Activated CD8-positive, alpha-beta memory T cell treated with anti-CD3 and anti-CD28 coated beads for 1 hour (primary cell): ENCODE measurements at places on chromosomes 3 and 15.

GRCh38 chr3:64053581-64053980, 30.3 kb upstream of the PSMD6 start:
- DNase-seq = no peak

DNA sequence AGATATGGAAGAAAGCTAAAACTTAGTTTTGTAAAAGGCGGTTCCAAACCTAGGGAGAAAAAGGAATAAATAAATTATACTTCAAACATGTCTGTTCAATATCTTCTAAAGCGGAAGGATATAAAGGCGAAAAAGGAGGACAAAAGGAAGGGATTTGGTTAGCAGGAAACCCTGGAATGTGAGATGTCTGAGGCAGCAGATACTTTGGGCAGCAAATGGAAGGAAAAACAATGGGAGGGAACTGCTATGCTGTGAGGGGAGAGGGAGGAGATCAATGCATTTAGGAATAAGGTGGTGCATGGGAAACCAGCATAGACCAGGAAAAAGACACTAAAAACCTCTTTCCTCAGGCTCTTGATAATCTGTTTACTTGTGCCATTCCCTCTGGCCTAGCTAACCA, 120.8 kb downstream of the DNAH12 start:
- no peak for DNase-seq

- DNase-seq = no peak
These were observed 50.9 kb upstream of the MRPL3 start for GRCh38 chr3:131553495-131554247.

DNA sequence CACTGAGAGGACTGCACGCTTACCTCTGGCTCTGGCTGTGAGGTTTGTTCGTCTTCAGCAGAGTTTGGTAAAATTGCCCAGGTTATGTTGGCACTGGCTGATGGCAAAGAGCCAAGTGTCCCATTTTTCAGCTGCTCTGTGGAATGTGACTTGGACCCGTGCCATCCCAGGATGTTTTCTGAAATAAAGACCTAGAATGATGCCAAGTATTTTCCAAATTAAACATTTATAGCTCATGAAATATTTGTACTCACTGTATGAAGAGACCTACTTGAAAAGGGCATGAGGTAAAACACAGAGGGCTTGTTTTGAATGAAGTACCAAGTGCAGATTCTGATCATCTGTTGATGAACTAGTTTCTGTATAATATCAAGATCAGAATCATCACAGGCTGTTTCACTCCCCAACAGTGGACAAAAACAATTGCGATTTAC, 200.5 kb downstream of the STT3B start:
- DNase-seq = no peak

DNA sequence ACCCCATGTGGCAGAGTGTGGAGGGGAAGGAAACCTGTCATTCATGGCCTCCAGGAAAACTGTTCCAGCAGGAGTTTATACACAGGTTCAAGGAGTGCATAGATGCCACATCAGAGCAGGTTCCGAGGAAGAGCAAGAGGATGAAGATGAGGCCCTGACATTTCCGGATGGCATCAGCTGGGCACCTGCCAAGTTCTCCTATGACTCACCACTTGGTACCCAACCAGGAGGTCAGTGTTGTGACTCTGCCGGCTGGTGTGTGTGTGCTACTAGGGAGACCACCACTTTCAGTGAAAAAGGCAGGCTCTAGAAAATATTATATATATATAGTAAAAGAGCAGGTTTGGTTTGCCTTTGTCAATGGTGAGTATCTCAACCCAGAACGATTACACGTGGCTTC, 69.3 kb downstream of the NTRK3 start:
- no peak for DNase-seq

- no peak for DNase-seq
These were observed 309.7 kb downstream of the SLC9A9 start for GRCh38 chr3:143538577-143538981.

- no peak for DNase-seq
These were observed at the start of gene MYZAP for GRCh38 chr15:57591822-57592367. MYZAP (plus strand) TSS chr15:57591904; CDS start chr15:57592035, 131 bp downstream.

GRCh38 chr3:54349231-54349652, 226.9 kb downstream of the CACNA2D3 start:
- no peak for DNase-seq

GRCh38 chr15:33561407-33561806, 250.6 kb downstream of the RYR3 start:
- DNase-seq = no peak

- no peak for DNase-seq
These were observed 19.4 kb downstream of the VILL start for GRCh38 chr3:38009807-38010591.

DNA sequence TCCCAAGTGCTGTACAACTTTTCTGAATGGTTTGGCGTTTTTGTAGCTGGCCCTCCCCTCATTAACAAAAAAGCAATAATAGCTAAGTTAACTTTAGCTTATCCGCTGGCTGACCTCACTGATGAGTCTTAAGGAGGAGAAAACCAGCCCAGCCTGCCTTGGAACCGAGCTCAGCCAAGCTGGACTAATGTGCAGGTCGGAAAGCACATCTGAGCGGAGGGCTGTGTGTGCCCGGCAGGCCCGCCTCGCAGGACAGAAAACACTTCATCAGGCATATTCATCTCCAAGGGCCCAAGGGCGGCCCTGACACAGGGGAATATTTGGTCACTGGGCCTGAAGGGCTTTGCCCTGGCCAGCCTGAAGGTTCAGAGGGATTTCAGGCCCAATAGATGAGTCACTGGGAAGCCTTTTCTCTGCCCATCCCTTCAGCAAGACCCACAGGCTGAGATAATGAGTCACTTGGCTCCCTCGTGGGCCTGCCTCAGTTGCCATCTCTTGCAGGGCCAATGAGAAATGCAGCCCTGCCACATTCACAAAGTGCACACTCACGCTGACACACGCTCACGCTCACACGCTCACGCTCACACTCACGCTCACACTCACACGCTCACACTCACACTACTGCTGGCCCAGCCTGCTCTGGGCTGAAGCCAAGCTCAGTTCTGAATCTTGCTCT, 75.1 kb downstream of the SLC12A8 start:
- DNase-seq = no peak

DNA sequence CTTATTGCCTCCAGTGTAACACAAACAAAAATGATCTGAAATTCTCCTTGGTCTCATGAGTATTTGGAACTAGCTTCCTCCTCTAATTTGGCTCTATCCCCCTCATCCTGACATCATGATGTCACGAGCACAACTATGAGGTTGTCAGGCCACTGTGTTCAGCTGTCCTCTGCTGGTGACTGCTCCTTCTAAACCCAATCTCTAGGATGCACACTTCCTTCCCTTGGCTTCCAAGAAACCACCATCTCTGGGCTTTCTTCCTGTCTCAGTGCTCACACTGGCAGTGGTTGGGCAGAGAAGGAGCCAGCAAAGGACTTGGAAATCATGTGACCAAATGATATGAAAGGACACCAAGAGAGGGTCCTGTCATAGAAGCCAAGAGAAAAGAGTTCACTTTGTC, 30.7 kb upstream of the EIF1B start:
- DNase-seq = no peak

GRCh38 chr3:29693863-29694262, 413.0 kb downstream of the RBMS3 start:
- no peak for DNase-seq

DNA sequence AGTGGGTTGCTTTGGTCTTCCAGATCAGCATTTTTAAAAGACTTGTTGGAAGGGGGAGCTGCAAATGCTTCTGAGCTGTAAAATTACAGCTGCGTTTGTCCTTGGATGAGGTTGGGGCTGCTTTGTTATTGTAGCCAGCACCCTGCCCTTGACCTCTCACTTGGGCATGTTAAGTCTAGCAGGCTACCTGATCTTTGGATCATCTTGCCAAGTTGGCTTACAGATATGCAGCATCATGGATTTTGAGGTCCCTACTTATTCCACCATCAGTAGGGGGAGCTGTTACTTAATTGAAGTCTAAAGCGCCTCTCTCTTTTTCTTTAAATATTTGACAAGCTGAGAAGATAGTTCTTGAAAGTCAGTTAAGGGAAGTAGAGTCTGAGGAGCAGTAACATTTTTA, 793.0 kb downstream of the MCTP2 start:
- DNase-seq = no peak

- DNase-seq = no peak
These were observed 206.0 kb upstream of the SEMA6D start for GRCh38 chr15:47511261-47511660.

GRCh38 chr3:45948881-45949280, 5.6 kb downstream of the CXCR6 start:
- DNase-seq = no peak

GRCh38 chr15:37574985-37575384, 359.5 kb upstream of the TMCO5A start:
- no peak for DNase-seq

- no peak for DNase-seq
These were observed 77.1 kb upstream of the UBE2E1 start for GRCh38 chr3:23728601-23729117.

DNA sequence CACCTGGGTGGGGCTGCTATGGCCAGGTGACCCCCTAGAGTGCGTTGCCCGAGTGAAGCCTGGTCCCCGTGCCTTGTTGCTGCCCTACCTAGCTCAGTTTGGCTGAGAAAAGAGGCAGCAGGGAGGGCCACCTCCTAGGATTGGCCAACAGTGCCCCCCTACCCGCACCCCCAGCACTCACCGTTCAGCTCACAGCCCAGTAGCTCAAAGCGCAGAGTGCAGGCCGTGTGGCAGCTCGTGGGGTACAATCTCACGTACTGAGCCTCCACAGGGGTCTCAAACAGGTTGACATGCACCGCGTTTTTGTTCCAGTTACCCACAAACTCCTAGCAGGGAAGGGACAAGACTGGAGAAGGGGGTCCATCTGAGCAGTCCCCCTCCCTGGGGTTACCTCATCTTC, 7.6 kb downstream of the MFGE8 start:
- no peak for DNase-seq

DNA sequence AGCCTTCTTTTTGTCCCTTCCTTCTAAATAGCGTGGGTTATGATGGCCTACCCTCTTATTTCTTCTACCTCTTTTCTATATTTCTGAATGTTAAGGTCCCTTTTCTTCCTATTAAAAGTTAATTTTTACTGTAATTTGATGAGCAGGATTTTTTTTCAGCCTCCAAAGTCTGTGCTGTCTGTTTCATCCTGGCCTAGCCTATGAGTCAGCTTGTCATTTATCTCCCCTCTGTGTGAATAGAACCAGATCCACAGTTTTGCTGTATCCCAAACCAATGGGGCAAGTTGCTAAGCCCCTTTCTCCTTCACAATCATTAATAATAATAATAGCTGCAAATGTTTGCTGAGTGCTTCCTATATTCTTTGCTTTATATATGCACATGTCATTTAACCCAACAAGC, 18.1 kb upstream of the C3orf38 start:
- no peak for DNase-seq

- DNase-seq = no peak
These were observed 73.6 kb downstream of the GMPS start for GRCh38 chr3:155944081-155944480.

- no peak for DNase-seq
These were observed 665 bp downstream of the GATM start for GRCh38 chr15:45377609-45378148.

DNA sequence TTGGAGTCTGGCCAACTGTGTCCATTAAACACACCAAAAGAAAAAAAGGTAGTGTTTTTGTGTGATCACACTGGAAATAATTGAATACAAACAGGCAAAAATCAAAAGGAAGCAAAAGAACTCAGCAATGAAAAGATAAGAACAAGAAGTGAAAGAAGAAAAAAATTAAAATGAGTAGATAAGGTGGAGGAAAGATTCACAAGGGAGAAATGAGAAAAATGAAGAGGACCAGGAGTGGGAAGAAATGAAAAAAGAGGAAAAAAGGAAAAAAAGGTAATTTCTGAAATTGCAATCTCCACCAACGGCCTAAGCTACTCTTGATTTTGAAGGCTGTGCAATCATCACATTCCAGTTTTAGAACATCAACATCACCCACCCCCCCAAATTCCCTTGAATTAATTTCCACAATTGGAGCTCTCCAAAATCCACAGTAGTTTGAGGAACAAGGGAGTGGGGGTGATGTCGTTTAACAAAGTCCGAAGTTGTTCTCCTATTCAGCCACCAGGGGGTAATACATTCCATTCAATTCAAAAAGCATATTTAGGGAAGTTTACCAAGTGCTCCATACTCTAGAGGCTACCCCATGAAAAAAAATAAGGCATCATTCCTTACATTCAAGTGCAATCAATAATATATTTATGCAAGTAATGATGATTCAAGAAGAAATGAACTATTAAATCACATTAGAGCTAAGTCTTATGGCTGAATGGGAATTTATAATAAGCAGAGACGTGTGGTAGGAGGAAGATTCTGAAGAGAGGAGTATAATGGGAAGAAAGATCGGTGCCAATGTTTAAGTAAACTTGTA, 37.4 kb downstream of the ZNF860 start:
- no peak for DNase-seq

GRCh38 chr15:67380921-67381320, 126.3 kb downstream of the IQCH start:
- no peak for DNase-seq

GRCh38 chr3:144164352-144164751, 192.7 kb downstream of the DIPK2A start:
- no peak for DNase-seq

GRCh38 chr3:40939030-40939740, 260.1 kb upstream of the CTNNB1 start:
- no peak for DNase-seq

- no peak for DNase-seq
These were observed 3.4 kb downstream of the DUOXA2 start for GRCh38 chr15:45117308-45118130.

- DNase-seq = no peak
These were observed 702.9 kb upstream of the NAALADL2 start for GRCh38 chr3:174156200-174156599.

GRCh38 chr3:45123581-45124269, 22.5 kb downstream of the CDCP1 start:
- DNase-seq = no peak

GRCh38 chr3:73557986-73558726, 66.6 kb downstream of the PDZRN3 start:
- DNase-seq = no peak

GRCh38 chr15:42171122-42171521, 14.7 kb upstream of the PLA2G4F start:
- no peak for DNase-seq

DNA sequence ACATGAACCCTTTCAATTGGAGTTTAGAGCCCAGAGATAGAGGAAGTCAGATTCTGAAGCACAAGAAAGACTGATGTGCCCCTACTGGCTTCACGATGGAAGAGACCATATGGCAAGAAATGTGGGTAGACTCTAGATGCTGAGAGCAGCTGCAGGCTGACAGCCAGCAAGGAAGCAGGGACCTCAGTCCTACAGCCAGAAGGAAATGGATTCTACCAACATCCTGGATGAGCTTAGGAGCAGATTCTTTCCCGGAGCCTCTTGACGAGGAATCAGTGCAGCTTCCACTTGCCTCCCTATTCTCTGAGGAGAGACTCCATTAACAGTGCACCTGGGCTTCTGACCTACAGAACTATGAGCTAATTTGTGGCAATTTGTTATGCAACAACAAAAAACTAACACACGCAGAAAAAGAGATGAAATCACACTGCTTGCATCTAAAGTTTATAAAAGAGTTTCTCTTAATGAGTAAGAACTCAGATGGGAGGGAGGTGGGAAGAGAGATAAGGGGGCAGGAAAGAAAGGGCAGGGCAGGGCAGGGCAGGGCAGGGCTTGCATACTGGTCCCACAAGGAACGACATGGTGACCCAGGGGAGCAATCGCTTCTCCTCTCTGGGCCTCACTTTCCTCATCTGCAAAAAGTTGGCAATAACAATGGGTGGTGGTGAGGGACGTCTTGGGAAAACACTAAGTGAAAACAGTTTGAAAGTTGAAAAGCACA, 440.9 kb downstream of the FOXP1 start:
- no peak for DNase-seq

- no peak for DNase-seq
These were observed 331.3 kb upstream of the PROK2 start for GRCh38 chr3:72116226-72116625.

GRCh38 chr3:60198179-60198720, 1053.0 kb downstream of the FHIT start:
- no peak for DNase-seq
